ENCODE measurements at places on chromosomes 13 and 19.

- no peak for DNase-seq
Observed at GRCh38 chr19:33224694-33225457, 774 bp downstream of the SLC7A10 start.

GRCh38 chr13:45930177-45930576 is 78.6 kb upstream of the SIAH3 start:
- no peak for DNase-seq

DNA sequence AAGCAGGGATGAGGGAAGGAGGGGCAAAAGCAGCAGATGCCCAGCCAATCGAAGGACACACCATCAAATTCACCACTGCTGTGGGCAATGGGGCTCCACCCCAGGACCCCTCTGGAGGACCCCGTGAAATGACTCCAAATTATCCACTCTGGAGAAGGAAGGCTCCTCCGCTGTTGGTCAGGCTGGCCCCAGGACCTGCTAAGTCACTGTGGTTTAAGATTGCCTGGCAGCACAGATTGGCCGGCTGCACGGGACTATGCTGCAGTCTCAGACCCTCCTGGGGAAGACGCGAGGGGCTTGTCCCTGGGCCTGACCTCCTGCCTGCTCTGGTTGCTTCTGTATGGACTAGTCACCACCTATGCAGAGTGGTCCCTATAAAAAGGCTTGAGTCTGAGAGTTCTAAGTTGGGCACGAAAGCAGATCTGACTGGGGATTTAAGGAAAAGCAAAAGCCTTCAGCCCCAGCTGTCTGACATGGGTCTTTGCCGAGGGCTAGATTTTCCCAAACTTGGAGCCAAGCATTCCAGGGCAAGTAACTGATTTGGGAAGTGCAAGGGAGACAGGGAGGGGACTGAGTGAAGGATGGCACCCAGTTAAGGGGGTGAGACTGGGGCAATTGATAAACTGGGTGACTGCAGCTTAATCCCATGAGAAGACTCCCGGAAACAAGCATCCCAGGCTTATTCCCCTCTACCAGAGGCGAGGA is 91.7 kb downstream of the TSHZ3 start:
- DNase-seq, result no peak

DNA sequence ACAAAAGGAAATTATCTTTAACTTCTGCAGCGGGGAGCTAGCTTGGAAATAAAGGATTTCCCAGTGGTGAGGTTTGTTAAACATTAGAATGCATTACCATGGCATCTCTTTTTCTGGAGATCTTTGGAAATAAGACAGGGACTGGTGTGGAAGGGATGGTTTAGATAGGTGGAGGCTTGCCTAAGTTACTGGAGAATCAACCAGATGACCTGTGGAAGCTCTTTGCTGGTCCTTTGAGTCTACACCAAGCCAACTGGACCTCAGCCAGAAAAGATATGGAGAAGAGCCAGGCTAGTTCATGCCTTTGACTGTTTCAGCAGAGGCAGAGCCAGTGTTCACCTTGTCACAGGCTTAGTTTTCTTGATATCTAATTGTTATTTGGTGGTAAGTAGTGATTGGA is 134.7 kb downstream of the KCNRG start:
- no peak for DNase-seq

DNA sequence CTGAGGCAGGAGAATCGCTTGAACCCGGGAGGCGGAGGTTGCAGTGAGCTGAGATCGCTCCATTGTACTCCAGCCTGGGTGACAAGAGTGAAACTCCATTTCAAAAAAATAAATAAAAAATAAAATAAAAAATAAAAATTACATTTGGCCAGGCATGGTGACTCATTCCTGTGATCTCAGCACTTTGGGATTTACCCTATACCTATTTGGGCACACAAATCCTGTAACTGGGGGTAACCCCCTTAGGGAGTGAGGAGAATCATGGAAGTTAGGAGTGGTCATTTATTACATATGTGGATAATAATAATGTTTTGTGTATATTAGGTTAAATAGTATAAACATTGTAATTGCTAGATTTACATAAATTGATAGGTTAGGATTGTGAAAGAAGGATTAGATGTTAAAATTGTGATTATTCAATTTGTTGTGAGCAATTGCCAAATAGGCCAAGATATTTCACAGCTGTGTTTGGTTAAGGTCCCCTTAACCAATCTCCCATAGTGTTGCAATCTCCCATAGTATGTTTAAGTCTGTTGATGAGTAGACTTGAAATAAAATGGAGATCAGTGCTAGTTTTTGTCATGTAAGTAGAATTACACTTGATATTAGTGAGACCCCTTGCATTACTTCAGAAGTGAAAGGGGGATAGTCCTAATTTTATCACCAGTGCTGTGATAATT is 30.7 kb downstream of the ZNF844 start:
- no peak for DNase-seq

DNA sequence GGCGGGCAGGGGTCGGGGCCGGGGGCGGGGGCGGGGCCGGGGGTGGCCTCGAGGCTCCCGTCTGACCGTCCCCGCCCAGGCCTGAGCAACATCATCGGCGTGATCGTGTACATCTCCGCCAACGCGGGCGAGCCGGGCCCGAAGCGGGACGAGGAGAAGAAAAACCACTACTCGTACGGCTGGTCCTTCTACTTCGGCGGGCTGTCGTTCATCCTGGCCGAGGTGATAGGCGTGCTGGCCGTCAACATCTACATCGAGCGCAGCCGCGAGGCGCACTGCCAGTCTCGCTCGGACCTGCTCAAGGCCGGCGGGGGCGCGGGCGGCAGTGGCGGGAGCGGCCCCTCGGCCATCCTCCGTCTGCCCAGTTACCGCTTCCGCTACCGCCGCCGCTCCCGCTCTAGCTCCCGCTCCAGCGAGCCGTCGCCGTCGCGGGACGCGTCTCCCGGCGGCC is 9.4 kb upstream of the CACNG6 start:
- peak; percentile 60 for DNase-seq

DNA sequence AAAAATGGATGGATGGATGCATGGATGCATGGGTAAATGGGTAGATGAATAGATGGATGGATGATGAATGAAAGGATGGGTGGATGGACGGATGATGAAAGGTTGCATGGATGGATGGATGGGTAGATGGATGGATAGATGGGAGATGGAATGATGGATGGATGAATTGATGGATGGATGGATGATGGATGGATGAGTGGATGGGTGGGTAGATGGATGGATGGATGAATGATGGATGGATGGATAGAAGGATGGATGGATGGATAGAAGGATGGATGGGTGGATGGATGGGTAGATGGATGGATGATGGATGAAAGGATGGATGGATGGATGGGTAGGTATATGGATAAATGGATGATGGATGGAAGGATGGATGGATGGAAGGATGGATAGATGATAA is 115.1 kb upstream of the LSM14A start:
- DNase-seq, result no peak

GRCh38 chr19:40341601-40342482 is 6.4 kb downstream of the C19orf47 start:
- no peak for DNase-seq

DNA sequence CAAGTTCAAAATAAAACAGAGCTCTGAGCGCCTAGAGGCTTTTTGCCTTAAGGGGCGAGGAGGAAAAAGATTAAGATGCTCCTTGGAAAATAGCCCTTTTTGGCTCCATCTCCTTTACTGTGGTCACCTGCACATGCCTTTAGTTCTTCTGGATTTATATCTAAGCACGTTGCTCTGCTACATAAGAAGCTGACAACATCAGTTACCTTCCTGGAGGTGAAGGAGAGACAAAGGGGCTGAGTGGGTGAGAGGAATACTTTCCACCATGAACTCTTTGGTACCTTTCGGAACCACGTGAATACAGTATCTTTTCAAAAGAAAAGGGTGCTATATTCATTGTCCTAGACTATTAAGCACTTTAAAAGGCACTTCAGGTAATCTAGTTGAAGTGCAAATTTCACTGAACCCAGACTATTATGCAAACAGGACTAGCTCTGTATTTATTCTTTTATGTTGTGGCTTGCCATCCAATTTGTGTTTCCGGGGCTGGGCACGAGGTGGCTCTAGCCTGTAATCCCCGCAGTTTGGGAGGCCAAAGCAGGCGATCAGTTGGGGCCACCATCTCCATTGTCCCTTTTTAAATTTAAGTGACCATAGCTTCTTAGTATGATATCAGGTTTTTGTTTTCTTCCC is 201.5 kb downstream of the TM9SF2 start:
- no peak for DNase-seq

- DNase-seq, result no peak
Observed at GRCh38 chr13:108020027-108020426, 195.3 kb downstream of the LIG4 start.

DNA sequence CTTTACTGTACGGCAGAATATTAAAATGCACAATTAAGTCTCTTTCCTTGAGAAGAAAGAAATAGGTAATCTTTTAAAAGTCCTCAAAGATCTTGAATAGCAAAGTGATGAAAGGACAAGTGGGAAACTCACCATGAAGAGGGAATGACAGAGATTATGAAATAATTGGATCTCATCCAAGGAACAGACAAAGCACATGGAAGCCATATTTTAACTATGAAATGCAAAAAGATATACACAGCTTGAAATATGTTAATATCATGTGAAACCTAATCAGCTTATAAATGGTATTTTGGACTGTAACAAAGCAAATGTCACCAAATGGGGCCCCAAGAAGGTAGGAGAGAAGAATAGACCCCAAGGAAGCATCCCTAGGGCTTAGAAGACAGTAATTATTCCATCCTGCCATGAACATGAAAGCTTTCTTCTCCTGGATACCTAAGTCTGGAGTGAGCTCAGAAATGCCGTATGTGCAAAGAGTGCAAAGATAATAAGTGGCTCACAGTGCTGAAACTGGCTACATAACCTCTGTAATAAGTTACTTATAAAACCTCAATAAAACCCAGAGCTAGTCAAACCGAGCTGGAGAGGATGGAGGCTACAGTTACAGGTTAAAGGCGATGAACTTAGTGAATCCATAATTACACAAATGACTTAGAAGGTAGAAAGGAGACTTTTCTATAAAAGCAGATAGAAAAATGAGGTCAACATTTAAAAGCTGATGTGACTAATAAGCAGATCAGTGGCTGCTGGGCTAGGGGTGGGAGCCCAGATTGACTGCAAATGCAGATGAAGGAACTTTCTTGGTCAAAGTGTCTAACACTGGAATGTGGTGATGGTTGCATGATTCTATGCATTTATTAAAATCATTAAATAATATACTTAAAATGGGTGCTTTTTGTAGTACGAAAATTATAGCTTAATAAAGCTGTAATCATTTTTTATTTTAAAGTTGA is 34.4 kb downstream of the DCLK1 start:
- no peak for DNase-seq

GRCh38 chr13:50522506-50522905 is 321.0 kb downstream of the DLEU7 start:
- DNase-seq, result no peak

- no peak for DNase-seq
Observed at GRCh38 chr13:77460195-77460594, 75.3 kb upstream of the SCEL start.

DNA sequence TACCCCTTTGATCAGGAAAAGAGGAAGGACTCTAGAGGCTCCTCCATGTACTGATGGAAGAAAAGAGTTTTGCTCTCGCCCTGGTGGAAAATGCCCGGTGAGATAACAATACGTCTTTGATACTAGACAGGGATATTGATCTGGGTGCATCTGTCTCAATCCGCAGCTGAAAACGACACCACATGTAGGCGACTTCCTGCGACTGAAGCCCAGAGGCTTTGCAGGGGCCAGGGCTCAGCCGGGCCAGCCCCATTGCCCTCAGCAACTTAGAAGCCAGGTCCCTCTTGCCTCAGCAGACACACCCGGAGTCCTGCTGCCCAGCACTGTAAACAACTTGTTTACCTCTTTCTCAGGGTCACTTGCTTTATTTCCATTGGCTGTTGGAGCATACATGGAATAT is 409.4 kb downstream of the IRS2 start:
- no peak for DNase-seq

GRCh38 chr13:79314652-79315051 is 91.4 kb downstream of the RBM26 start:
- no peak for DNase-seq

GRCh38 chr13:22903925-22904324 is 276.9 kb upstream of the SGCG start:
- DNase-seq, result no peak

All from H9 (cell line).